ENCODE measurements at places on chromosomes 7 and 10. TPM values are rescaled to one million over a fixed set of nuclear protein-coding genes. Genes with fewer than 3 reads are reported as not detected.

The TMEM273 gene
- 20.3 TPM for total RNA-seq

The ARL5B gene
- total RNA-seq = 14.4 TPM

The LRRC18 gene
- not detected for total RNA-seq

The TAS2R41 gene
- not detected for total RNA-seq

The CHST12 gene
- total RNA-seq = 22.6 TPM

The LGI1 gene
- total RNA-seq = not detected

The CALHM3 gene
- 0.20 TPM for total RNA-seq

The CALY gene
- not detected for total RNA-seq

The STEAP1 gene
- total RNA-seq = not detected

The MYO1G gene
- total RNA-seq = 371 TPM

The MYL10 gene
- not detected for total RNA-seq

The WBP1L gene
- total RNA-seq = 28.1 TPM

The PDCD11 gene
- total RNA-seq = 36.6 TPM

The GRID1 gene
- not detected for total RNA-seq

The CDK6 gene
- total RNA-seq = 105 TPM

The FEZF1 gene
- total RNA-seq = not detected

The GPR22 gene
- total RNA-seq = not detected

The COL26A1 gene
- total RNA-seq = not detected

The PDE6C gene
- total RNA-seq = not detected

The ELMO1 gene
- total RNA-seq = 102 TPM

The DGKB gene
- not detected for total RNA-seq

The GRM3 gene
- not detected for total RNA-seq

The PLEKHS1 gene
- not detected for total RNA-seq

The CYP2W1 gene
- not detected for total RNA-seq

The DNTT gene
- not detected for total RNA-seq

The RBM17 gene
- total RNA-seq = 154 TPM

The DOCK4 gene
- 0.07 TPM for total RNA-seq

The ANKRD7 gene
- total RNA-seq = not detected

The CRYGN gene
- not detected for total RNA-seq

The BMPER gene
- not detected for total RNA-seq

The HABP2 gene
- not detected for total RNA-seq

The BCCIP gene
- 45.5 TPM for total RNA-seq

The EVX1 gene
- total RNA-seq = not detected

The CH25H gene
- total RNA-seq = not detected

The GALNT17 gene
- not detected for total RNA-seq

The GIMAP6 gene
- 121 TPM for total RNA-seq

The PON3 gene
- not detected for total RNA-seq

The MYO3A gene
- not detected for total RNA-seq

The CYP3A4 gene
- not detected for total RNA-seq

The SSC4D gene
- total RNA-seq = 0.31 TPM

The SOSTDC1 gene
- total RNA-seq = not detected

The SORCS3 gene
- 0.05 TPM for total RNA-seq

The RAMP3 gene
- total RNA-seq = not detected

The C7orf57 gene
- total RNA-seq = 0.28 TPM

The ASAH2 gene
- 1.6 TPM for total RNA-seq

The WIPF3 gene
- total RNA-seq = not detected

The EFCAB10 gene
- total RNA-seq = not detected

Data from activated naive CD4-positive, alpha-beta T cell treated with anti-CD3 and anti-CD28 coated beads, Interleukin-2, amount 10 ng/mL, durations not matched to agents 5 hours and 36 hours (primary cell).